Eye (tissue), 1 donor: ENCODE measurements at places on chromosomes 2 and 18.

- no peak for DNase-seq
Measured at GRCh38 chr18:36330435-36331052, 33.0 kb downstream of the FHOD3 start.

- no peak for DNase-seq
Measured at GRCh38 chr2:79799729-79800128, 286.9 kb downstream of the CTNNA2 start.

GRCh38 chr2:75565472-75566462 lies 5.0 kb upstream of the EVA1A start:
- DNase-seq: peak; percentile 76

GRCh38 chr2:625415-626333 lies 51.5 kb downstream of the TMEM18 start:
- DNase-seq: peak; percentile 70

DNA sequence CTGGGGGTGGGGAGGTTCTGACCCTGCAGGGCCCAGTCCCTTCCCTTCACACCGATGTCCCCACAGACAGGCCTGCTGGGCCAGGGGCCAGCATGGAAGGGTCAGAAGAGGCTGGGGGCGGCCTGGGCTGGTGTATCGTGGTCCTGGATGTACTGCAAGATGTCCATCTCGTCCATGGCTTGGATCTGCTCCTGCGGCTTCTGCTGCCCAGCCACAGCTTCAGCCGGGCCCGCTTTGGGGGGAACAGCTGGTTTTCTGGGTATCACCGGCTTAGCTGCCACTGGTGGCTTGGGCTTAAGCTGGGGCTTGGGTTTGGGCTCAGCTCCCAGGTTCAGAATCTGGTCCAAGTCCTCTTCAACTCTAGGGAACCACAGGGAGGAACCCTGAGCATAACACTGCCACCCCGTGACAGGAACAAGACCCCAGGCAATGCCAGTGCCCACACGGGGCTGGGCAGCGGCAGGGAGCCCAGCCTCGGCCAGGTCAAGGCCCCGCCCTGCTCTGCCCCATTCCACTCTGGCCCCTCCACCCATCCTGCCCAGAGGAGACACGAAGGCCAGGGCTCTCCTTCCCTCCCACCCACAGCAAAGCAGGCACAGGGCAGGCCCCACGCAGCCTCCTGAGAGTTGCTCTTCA lies 31.9 kb downstream of the HS1BP3 start:
- no peak for DNase-seq

GRCh38 chr2:135168204-135168856 lies 116.2 kb downstream of the RAB3GAP1 start:
- DNase-seq: no peak

GRCh38 chr2:70340761-70341476 lies 39.1 kb upstream of the FAM136A start:
- peak; percentile 80 for DNase-seq

DNA sequence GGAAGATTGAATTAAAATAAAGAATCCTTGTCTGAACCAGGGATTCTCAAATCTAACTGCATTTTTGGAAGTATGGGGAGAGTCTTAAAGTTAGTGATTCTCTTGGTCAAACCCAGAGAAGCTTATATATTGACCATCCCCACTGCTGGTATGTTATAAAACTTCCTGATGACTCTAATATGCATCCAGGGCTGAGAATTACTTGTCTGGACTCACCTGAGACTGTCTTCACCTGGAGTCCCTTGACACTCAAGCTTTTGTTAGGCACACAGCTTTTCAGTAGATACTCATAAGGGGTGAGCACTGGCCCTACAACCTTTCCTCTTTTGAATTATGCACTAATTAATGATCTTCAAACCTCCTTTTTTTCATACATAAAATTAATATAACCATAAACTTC lies 149.6 kb upstream of the GULP1 start:
- DNase-seq: no peak

DNA sequence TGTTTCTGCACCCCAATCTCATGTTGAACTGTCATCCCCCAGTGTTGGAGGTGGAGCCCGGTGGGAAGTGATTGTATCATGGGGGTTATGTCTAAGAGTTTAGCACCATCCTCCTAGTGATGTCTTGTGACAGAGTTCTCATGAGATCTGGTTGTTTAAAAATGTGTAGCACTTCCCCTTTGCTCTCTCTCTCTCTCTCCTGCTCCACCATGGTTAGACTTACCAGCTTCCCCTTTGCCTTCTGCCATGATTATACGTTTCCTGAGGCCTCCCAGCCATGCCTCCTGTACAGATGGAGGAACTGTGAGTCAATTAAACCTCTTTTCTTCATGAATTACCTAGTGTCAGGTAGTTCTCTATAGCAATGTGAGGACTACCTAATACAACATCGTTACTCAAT lies 396.9 kb upstream of the LRATD1 start:
- no peak for DNase-seq

GRCh38 chr2:50337944-50338343 lies 694.0 kb downstream of the NRXN1 start:
- no peak for DNase-seq

DNA sequence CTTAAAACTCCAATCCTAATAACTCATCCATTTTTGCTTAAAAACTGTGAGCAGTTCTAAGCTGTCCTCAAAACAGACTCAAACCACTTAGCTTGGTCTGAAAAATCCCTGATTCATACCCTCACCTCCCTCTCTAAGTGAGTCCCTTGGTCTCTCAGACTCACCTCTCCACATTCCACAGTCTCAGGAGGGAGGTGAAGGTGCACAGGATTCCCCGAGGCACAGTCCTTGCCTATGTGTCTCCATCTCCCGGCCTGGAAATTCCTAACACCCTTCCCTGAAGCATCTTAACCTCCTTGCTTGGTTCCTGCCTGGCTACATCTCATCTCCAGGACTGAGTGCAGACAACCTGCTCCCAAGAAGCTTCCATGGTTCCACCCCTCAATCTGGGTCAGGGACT lies 45.0 kb downstream of the CYRIA start:
- no peak for DNase-seq

GRCh38 chr2:232341739-232342126 lies 36.8 kb upstream of the ALPP start:
- DNase-seq: no peak

DNA sequence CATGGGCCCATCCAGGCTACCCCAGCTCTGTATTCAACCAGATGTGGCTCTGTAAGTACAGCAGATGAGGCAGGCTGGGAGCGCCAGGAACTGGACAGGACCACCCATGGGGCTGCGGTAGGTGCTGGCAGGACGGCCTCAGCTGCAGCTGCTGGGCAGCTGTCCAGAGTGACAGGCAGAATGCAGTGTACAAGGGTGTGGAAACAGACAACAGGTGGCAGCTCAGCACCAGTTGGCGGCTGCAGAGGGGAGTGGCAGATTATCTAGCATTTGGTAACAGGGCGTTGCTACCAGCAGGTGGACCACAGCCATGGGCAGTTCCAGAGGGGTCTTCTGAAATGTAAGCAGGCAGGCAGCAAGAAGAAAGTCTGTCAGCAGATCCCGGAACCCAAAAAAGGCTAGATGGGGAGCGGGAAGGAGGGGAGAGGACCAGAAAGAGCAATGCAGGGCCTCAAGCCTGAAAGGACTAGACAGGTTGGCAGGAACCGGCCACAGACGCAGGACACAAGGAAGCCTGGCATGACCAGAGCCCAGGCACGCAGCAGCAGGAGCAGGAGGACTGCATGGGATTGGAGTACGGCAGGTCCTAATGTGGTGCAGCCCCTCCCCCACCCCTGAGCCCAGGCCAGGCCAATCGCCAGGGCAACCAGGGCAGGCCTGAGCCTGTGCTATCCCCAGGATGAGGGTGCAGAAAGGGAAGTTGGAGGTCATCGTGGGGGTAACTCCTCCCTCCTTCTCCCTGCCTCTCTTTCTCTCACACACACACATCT lies 24.7 kb downstream of the PKDCC start:
- DNase-seq: peak; percentile 76

- no peak for DNase-seq
Measured at GRCh38 chr18:78727057-78727739, 252.4 kb upstream of the SALL3 start.

- DNase-seq: no peak
Measured at GRCh38 chr2:239186516-239187357, 214.1 kb downstream of the HDAC4 start.

DNA sequence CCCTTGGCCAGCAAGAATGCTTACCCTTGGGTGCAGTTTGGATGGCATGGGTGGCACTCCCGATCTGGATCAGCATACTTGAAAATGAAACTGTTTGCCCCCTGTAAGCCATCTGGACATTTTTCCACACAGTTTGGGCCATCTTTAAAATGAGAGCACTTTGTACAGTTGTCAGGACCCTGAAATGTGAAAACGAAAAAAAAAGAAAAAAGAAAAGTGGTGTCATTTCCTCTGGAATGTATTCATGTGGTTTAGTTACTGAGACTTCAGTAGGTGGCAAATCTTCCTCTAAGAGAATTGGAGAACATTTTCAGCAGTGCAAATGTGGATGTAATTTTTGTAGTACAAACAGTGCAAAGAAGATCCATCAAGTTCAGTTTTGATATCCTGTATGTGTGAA lies 873.3 kb downstream of the ERBB4 start:
- no peak for DNase-seq

- DNase-seq: no peak
Measured at GRCh38 chr2:226117510-226118065, 682.0 kb downstream of the IRS1 start.

DNA sequence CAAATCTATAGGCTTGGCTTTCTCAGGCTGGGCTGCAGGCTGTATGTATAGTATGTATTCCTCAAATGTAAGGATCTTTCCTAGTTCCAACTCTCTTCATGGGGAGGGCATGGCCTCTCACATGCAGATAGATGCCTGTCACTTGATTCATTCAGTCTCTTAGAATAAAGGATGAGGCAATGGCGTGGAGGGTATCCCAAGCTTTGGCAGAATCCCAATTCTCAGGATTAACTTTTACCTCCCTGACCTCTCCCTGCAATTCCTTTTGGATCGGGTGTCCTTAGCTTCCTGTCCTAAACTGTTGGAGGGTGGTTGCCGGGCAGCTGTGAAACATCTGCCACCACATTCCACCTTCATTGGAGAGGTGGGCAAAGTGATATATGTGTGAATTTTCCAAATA lies 80.3 kb downstream of the INSIG2 start:
- no peak for DNase-seq

DNA sequence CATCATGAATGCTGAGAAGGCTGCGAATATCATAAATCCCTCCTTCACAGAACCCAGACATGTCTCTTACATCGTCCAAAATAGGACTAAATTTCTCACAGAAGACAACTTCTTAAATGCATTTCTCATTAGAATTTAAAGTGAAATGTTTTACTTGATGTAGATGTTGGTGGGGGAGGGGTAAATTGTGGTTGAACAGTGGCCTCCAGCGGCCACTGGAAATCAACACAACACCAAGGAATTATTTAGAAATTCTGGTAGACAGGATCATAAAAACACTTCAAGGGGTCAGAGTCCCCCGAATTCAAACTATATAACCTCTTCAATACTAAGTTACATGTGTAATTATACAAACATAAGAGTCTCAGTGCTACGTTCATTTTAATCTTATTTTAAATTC lies 135.9 kb downstream of the ABCA12 start:
- peak; percentile 69 for DNase-seq

DNA sequence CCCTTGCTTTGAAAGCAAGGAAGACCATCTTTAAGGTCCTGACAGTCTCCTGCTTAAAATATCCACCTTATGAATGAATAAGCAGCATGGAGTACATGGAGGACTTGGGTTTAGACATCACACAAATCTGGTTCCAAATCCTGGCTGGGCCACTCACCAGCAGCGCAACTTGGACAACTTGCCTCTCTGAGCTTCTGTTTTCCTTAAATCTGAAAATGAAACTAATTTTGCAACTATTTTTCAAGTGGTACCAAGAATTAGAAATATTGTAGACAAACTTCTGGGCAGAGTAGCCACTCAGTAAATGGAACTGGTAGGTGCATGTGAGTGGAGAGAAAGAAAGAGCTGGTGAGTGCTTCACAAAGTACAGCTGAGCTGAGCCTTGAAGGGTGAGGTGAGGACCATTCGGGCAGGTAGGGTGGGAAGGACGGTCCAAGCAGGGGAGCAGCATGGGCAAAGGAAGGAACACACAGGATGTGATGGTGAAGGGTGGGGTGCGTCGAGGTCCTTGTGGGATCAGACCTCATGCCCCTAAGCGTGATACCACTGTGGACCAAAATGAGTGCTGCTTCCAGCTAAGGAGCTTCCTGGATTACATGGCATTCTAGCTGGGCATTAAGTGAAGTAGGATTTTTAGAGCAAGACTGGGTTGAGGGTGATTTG lies 14.4 kb upstream of the TET3 start:
- DNase-seq: no peak

DNA sequence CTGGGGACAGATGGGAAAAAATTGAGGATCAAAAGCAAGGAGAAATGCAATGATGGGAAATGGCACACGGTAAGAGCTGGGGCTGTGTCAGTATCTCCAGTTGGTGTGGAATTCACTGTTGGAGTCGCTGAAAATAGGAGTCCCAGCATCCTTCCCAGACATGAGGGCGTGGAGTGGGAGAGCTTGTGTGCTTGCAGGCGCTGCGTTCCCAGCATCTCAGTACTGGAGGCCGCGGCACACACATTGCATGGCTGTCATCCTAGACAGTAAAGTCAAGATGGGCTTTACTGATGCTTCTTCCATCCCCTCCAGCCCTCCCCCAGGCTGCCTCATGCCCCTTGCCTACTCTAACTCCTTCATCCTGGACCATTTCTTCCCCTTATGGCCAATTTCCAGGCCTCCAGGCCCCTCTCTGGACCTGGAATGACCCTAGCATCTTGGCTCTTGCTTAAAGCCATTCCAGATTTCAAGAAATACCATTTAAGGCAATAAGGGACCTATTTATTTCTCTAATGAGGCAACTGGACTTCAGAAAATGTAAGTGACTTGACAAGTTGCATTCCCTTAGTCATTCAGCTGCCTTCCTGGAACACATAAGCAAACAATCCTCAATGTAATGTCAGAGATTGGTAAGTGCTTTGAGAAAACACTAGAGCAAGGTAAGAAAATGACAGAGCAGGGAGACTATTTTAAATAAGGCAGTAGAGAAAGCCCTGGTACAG lies 70.5 kb upstream of the TTC39C start:
- no peak for DNase-seq

DNA sequence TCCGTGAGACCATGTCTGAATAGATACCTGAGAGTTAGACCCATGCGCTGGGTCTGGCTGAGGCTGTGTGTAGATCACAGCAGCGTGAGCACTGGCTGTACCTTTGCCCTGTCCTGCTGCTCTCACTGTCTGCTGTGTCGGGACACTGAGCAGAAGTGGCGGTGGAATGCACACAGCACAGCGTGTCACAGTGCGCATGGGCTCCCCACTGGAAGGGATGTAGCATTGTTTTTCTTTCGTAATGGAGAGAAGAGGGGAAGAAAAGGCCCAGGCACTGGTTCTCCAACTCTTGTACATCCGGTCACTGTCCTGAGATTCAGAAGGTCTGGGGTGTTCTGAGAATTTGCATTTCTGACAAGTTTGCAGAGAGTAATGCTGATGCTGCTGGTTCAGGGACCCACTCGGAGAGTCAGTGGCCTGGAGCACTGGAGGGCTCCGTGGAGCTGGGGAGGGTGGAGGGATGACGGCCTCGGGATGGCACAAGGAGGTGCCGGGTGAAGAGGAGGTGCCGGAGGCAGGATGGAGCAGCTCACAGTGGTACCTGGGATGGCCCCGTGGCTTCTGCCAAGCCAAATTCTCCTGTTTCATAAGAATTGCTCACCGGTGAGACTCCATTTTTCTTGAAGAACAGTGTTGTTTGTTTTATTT lies 252.8 kb downstream of the LDLRAD4 start:
- peak; percentile 52 for DNase-seq
